Stimulated activated CD4-positive, alpha-beta T cell treated with anti-CD3 and anti-CD28 coated beads, Interleukin-4, amount 100 ng/mL, for 24 hours (primary cell): ENCODE measurements at places on chromosomes 11 and 22.

GRCh38 chr22:47045691-47046410 is 283.4 kb downstream of the TBC1D22A start:
- DNase-seq = no peak

DNA sequence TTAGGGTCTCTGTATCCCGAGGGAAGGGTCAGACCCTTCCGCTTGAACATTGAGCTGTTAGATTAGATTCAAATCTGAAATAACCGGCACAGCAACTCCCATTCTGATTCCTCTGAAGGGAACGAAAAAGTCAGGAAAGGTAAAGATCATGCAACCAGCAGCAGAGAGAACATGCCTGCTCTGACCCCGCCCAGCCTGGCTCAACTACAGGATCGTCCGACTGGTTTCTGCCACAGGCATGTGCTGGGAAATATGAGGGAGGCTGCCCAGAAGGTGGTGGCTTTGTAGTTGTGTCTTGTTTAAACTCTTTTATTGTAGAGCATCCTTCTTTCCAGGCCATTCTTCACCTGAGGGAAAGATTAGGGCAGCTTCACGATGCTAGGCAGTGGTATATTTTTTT is 5.0 kb upstream of the MTNR1B start:
- DNase-seq = no peak

- DNase-seq = peak; percentile 81
Observed at GRCh38 chr22:24525416-24526037, 29.4 kb downstream of the GUCD1 start.

DNA sequence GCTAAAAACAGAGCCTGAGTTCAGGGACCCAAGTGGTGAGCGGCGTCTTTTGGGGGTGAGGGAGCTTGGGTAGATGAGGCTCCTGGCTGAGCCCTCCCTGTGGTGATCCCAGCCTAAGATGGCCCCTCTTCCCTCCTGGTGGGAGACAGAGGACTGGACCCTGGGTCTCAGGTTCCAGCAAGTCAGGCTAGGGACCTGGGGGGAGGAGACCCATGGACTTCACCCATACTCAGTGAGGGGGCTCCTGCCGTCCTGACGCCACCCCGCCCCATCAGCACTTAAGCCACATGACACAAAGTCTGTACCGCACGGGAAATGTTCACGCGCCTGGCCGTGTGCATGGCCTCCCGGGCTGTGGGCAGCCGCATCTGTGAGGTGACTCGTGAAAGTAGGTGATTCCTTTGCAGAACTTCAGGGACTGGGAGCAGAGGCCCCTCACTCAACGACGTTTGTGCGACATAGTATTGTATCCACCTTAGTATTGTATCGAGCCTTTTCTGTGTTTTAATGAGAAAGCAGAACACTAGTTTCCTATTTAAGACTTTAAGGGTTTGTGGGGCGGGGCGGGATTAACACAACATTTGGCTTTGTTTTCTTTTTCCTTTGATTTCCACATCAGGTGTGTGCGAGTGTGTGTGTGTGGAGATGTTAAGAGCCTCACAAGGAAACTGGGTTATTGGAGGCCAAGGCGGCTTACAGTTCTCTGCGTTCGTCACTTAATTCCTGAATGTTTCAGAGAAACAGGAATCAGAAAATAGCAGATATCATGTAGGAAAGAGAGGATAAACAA is 18.4 kb upstream of the TMEM191C start:
- no peak for DNase-seq

GRCh38 chr11:3003396-3004231 is 11.5 kb upstream of the NAP1L4 start:
- DNase-seq = no peak

DNA sequence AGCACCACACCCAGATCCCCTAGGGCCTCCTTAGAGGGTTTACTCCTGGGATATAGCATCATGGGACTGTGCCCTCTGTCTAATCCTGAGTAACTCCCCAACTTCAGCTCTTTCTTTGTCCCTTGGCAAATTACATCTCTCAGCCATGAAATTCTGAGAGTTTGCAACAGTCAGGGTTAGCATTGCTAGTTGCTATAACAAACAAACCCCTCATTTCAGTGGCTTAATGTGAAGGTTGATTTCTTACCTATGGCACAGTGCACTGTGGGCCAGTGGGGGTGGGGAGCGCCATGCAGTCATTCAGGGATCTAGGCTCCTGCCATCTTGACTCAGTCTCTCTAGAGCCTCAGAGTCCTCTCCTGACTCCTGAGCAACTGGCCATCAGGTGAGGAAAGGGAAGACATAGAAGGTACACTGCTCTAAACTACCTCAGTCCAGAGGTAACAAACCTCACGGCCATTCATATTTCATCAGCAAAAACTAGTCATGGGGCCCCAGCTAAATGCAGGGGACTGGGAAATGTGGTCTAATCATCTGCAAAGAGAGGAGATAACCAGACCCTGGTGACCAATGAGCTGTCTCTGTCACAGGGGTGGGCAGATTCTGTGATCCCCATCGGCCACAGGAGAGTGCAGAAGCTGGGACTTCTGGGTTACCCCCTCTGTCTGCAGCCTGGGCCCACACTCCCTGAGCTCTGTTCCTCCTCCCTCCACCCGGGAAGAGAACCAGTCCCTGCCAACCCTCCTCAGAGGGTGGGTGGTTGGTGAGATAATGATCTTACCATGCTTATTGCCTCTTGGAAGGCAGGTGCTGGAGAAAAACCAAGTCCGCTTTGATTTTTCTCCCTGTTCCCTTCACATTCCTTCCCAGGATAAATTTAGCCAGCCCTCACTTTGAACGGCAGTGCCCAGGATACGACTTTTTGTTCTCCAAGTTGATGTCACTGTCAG is 17.5 kb downstream of the PRG3 start:
- DNase-seq = no peak

DNA sequence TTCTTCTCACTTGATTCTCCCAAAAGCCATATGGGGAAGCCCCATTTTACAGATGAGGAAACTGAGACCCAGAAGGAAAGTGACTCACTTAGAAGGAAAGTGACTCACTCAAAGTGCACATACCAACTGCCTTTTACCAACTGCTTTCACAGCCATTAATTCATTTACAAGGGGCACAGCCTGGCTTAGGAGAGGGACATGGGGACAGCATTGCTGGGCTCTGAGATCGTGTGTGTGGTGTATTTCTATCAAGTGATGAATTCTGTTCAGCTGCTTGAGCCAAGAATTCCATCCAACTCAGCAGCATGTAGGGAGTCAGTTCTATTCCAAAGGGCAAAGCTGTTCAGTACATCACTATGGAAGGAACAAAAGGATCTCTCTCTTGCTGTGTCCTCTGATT is 23.5 kb upstream of the PAK1 start:
- no peak for DNase-seq

- DNase-seq = no peak
Observed at GRCh38 chr11:108875134-108875533, 210.3 kb downstream of the DDX10 start.

- no peak for DNase-seq
Observed at GRCh38 chr22:27212617-27213177, 555.3 kb downstream of the MIAT start.

DNA sequence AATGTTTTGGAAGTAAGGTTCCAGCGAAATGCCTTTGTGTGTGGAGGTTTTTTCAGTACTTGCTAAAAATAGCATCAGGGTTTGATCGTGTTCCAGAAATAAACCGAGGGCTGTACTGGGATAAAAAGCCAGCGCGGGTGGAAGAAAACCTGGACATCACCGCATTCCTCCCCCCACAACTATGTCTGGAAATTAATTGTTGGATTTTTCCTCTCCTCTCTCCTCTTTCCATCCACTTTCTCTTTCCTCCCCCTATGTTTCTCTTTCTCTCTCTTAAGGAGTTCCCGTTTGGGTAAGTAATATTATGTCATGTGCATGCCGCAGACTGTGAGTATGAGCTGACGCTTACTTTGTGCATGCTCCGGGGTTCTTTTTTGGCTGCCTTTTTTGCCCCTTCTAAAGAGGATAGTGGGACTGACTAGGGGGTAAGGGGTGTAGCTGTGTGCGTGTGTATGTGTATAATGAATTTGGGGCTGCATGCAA is 104.2 kb upstream of the HSD17B12 start:
- DNase-seq = no peak

GRCh38 chr22:47023871-47024270 is 261.4 kb downstream of the TBC1D22A start:
- no peak for DNase-seq

DNA sequence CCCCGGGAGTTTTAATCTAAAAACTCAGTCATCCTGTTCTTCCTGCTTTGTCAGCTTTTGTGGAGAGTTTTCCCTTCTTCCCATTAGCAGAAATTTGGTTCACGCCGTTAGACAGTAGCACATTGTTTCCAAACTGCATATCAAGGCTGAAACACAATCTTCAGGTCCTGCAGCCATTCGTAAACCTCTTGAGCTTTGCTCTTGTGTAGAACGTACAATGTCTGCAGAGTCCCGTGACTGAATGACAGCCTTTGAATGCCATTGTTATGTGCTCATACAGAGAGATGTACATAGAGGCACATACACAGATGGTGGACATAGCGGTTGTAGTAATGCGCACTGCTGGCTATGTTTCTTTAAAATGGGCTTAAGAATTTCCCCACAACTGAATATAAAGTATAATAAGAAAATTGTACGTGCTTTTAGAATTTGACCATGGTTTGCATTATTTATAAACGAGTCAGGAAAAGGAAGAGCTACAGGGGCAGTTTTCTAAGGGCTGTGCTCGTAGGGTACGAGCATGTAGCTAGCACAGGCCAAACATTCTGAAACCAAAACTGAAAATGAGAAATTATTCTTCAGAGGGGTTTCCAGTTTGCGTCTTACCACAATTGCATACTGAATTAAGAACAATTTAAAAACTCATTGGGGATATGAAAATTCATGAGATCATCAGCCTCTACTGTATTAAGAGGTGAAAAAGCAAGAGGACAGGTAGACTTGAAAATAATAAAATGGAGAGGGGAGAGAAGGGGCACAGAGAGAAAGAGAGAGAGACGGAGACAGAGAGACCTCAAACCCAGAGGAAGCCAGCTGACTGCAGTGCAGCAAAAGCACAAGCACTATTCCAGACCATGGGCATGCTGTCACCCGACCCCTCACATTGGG is 310.1 kb downstream of the CADM1 start:
- no peak for DNase-seq

DNA sequence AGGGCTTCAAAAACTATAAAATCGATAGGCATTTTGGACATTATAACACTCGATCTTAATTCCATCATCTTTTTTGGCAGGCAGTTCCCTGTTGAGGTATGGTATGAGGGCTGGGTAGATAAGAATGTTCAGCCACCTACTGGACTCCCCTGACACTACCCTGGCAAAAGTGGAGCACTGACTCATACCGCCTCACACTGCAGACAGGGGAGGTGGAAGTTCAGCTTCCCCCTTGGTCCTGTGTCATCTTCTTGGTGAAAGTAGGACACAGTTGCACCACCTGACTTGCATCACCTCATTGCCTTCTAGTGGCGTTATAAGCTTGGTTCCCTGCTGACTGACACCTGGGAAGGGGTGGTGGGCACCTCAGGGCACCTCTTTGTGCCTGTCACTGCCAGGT is 30.4 kb downstream of the PAAF1 start:
- peak; percentile 4 for DNase-seq

GRCh38 chr11:69000831-69001242 is 12.2 kb downstream of the MRGPRF start:
- no peak for DNase-seq

DNA sequence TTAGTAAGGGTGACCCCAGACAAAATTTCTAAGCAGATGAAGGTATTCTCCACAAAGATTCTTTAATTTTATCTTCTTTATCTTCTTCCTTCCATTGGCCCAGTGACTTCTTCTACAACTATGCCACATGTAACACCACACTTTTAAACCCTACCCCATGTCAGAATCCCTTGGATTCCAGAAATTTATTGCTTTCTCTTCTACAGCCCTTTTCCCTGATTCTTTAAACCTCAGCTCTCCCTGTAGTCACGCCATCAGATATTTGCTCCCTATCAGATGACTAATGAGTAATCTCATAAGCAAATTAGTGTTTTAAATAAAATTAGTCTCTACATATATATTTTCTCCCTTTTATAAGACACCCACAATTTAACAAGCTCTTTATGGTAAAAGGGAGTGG is 423.4 kb upstream of the CHORDC1 start:
- DNase-seq = no peak

GRCh38 chr22:19849835-19850762 is 4.6 kb downstream of the GNB1L start:
- no peak for DNase-seq

GRCh38 chr22:30858976-30859713 is 109.4 kb downstream of the MORC2 start:
- DNase-seq = no peak

- DNase-seq = no peak
Observed at GRCh38 chr11:108511851-108512474, 13.8 kb upstream of the POGLUT3 start.

- no peak for DNase-seq
Observed at GRCh38 chr11:109237636-109238035, 184.4 kb upstream of the C11orf87 start.

GRCh38 chr11:28318871-28319270 is 210.7 kb downstream of the METTL15 start:
- no peak for DNase-seq

DNA sequence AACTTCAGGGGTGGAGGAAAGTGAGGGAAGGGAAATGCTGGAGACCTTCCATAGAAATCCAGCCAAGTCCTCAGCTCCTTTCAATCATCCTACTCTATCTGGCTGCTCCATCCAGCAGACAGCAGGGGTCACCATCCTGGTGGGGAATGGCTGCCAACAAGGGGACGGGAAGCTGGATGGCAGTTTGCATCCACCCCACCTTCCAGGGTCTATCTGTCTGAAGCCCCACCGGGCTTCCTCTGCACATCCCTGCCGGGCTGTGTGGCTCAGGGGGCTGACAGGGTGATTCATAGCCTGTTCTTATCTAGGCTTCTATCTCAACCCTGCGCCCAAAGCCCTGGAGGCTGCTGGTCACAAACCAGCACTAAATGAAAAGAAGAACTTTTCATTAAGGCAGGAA is 1.1 kb downstream of the SYTL2 start:
- DNase-seq = no peak
